ENCODE measurements at places on chromosomes 5 and 9.

DNA sequence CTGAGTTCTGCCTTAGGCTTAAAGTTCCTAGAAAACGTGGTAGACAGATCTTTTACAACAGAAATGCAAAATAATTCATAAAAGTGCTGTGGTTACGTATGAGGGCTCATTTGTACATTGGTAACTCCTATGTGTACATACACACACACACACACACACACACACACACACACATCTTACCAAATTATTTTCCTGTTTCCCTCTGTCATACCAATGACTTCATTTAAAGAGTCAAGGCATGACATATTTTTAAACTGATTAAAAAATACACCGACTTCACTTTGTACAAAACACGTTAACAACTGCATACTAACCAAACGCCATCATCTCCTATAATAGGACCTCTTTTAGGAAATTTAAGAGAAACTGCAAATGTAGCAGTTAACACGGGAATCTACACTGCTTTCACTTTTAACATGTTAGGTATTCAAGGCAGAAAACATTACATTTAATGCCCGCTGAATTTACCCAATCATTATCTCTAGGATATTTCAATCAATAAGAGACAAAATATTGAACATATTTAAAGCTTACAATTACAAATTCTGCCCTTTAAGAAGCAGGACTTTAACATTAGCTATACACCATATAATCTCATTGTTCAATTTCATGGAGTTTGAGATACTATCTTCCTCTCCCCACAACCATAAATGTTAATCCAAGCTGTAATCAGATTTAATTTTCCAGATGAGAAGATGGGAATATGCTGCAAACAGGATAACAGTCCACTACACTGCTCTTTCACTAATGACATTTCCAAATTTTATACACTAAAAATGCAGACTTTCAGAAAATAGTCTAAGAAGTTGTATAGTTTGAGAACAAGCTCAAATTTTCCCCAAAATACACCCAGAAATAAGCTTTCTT is 133.1 kb downstream of the DENND1A start:
- no peak for DNase-seq

GRCh38 chr5:67792891-67793290 is 422.7 kb upstream of the PIK3R1 start:
- DNase-seq, result no peak

- DNase-seq, result no peak
These were observed 55.9 kb downstream of the C6 start for GRCh38 chr5:41157272-41157894.

- no peak for DNase-seq
These were observed 444.5 kb downstream of the SH3GL2 start for GRCh38 chr9:18023332-18023731.

- no peak for DNase-seq
These were observed 339.3 kb upstream of the SLC30A5 start for GRCh38 chr5:68754536-68754935.

DNA sequence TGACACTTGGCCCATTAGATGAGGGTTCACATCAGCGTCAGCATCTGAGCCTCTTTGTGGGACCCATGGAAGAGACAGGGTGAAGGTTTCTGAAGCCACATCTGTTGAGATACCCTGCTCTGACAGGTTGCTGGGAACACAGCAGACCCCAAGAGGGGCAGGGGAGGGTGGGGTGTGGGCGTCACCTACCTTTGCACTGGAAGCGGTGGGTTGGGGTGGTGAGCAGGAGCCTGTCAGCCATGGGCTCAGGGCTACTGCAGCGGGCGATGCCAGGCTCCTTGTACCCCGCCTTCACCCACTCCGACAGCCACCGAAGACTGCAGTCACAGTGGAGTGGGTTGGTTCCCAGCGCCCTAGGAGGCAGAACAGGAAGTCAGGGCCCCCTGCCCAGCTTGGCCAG is 131.5 kb upstream of the PANK3 start:
- DNase-seq, result no peak

DNA sequence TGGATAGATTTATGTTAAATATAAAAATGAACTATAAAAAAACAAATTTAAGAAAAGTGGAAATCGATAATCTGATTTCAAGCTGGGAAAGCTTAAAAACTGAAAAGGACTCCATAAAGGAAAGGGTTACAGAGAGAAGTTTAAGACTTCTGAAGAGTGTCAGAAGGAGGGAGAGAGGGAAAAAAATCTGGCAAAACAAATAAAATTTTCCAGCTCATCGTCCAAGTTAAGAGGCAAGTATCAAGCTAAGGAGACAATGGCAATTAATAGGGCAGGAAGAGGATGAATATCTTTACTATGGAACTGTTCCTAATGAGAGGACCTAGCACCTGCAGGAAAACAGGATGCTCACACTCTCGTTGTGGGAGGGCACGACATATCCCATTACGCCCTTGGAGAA is 20.5 kb upstream of the HEXB start:
- DNase-seq, result no peak

DNA sequence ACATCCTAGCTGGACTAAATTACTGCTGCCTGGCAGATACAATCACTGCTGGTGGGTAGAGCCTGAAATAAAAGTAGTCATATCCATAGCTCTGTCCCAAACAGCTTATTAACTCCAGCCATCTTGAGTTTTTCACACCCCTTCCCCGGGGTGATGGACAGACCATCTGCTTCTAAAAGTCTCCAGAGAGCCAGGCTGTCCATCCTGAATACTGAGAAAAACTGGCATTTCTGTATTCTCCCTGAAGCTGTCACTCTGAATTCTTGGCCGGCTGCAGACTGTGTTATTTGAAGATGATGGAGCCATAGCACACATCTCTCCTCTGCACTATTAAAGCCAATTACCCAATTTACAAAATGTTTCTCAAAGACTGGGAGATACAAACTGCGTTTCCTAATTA is 118.6 kb downstream of the GABBR2 start:
- no peak for DNase-seq

- no peak for DNase-seq
These were observed 64.1 kb downstream of the SMIM23 start for GRCh38 chr5:171849585-171850323.

- no peak for DNase-seq
These were observed 4.5 kb downstream of the AK6 start for GRCh38 chr5:69364850-69365249.

GRCh38 chr9:98796364-98797101 is at the start of gene ANKS6:
Gene ANKS6 (minus strand): TSS chr9:98796555. CDS start chr9:98796491, 64 bp downstream.
- DNase-seq, result peak; percentile 73

DNA sequence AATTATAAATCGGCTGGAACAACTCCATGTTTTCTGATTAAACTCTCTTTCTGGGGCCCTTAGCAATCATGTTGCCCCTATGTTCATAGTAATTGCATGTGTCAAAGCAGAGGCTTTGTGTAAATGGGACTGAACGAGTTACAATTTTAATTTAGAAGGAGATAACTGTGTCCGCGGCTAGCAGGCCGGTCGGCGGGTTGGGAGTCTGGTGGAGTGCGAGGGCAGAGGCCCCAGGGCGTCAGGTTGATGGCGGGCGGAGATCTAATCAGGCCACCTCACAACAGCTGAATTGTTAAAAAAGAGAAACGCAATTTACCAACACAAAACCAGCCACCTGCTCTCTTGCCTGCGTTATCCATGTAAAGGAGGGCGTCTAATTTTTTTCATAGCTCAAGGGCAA is 134.9 kb upstream of the LPCAT1 start:
- no peak for DNase-seq

GRCh38 chr9:99753436-99753835 is 68.2 kb upstream of the NR4A3 start:
- no peak for DNase-seq

- DNase-seq, result no peak
These were observed 416.0 kb downstream of the MAN2A1 start for GRCh38 chr5:110105692-110106091.

DNA sequence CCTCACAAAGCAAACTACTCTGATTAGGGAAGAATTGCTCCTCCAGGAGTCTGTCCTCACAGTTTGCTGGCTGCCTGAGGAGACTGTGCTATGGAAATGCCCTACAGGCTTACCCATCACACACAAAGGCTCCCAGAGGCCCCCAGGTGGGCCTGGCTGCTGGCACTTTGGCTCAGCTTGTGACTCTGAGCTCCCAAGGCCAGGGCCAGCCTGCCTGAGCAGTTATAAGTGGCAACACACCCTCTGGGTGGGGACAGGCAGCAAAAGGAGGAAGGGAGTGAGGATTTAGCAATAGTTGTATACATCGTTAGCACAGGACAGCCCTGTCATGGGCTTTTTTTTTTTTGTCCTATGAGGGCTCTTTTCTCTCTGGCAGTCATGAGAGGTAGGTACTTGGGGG is 103.5 kb downstream of the DAPK1 start:
- DNase-seq, result no peak

DNA sequence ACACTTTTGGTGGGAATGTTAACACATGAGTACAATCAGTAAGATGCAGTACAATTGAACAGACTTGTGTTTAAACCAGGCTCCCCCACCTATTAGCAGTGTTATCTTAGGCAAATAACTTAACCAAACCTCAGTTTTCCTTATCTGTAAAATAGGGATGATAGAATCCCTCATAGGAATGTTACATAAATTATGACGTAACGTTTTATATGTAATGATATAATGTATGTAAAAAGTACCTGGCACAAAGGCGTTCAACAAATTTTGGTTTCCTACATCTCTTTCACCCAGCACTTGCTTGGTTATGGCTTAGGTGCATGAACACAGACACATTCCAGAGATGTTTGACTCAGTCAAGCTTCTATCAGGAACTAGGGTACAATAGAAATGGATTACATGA is 26.7 kb upstream of the IL33 start:
- no peak for DNase-seq

DNA sequence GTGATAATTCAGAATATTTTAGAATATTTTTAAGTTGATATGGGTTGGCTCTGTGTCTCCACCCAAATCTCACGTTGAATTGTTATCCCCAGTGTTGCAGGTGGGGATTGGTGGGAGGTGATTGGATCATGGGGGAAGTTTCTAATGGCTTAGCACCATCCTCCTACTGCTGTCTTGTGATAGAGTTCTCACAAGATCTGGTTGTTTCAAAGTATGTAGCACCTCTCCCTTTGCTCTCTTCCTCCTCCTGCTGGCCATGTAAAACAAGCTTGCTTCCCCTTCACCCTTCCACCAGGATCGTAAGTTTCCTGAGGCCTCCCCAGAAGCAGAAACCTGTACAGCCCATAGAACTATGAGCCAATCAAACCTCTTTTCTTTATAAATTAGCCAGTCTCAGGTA is 214.6 kb upstream of the C9orf72 start:
- DNase-seq, result no peak

GRCh38 chr9:12391839-12392509 is 301.2 kb upstream of the TYRP1 start:
- DNase-seq, result no peak

- DNase-seq, result no peak
These were observed 157.5 kb upstream of the MAP1B start for GRCh38 chr5:71949772-71950171.

GRCh38 chr5:37860206-37860605 is 20.4 kb upstream of the GDNF start:
- no peak for DNase-seq

DNA sequence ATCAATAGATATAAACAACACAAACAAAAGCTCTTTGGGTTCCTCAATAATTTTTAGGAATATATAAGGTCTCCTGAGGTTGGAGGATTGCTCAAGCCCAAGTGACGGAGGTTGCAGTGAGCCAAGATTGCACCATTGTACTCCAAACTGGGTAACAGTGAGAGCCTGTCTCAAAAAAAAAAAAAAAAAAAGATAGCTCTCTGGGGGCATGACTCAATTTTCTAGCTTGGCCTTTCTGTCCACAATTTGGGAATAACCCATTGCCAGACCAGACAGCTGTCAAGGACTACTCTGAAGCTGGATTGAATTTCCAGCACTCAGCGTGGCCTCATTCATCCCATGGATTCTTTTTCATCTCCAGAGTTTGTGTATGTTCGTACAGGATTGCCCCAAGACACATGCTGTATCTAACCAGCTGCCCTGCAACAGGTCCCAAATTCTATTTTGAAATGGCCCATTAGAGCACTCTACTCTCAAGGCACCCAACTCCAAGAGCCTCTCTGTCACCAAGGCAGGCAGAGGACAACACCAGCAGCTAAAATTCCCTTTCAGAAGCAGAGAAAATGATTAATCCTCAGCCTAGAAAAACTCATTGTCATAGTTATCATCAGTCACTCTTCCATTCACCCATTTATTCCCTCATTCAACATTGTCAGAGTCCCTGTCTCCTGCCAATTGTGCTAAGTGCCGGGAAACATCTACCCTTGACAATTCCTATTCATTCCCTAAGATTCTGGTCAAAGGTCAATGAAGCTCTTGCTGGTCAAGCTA is 8.7 kb downstream of the FAM193B start:
- no peak for DNase-seq

DNA sequence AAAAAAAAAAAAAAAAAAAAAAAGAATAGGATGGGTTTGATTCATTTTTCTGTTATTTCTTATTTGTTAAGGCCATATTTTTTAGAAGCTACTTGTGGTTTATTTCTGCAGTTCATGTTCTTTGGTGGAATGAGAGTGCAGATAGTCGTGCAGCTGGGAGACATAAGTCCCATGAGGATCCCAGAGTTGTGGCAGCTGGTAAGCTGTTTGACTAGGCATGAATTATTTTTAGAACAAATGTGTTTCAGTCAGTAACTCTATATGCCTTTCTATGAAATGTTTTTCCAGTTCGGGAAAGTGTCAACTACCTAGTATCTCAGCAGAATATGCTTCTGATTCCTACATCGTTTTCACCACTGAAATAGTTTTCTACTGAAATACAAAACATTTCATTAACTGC is 5.0 kb upstream of the NIPSNAP3B start:
- DNase-seq, result no peak

- no peak for DNase-seq
These were observed 649 bp downstream of the CCDC187 start for GRCh38 chr9:136303066-136303824.

DNA sequence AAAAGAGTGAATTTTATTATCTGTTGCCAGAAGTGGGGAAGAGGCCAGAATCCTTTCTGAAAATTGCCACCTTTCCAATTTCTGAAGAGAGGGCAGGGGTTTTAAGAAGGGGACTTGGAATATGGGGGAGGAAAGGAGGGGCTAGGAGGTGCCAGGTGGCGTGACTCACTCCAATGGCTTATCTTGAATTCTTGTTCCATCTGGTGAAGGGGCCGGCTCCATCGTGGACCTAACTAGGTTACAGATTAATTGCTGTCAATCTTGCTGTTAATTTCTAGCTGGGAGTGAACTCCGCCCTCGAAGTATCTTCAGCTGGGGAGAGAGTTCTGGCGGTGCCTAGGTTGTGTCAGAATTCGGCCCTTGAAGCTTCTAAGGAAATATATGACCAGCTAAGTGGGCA is 138.7 kb downstream of the YTHDC2 start:
- no peak for DNase-seq

- no peak for DNase-seq
These were observed 33.8 kb downstream of the SVEP1 start for GRCh38 chr9:110545705-110546104.
